Activated CD4-positive, alpha-beta T cell treated with anti-CD3 and anti-CD28 coated beads for 48 hours (primary cell): ENCODE measurements at places on chromosomes 6 and 20.
A peak's percentile ranks its signal among the peaks of the same experiment; 100 is the strongest.

- no peak for DNase-seq
Observed at GRCh38 chr20:51551186-51551585, 8.7 kb upstream of the NFATC2 start.

DNA sequence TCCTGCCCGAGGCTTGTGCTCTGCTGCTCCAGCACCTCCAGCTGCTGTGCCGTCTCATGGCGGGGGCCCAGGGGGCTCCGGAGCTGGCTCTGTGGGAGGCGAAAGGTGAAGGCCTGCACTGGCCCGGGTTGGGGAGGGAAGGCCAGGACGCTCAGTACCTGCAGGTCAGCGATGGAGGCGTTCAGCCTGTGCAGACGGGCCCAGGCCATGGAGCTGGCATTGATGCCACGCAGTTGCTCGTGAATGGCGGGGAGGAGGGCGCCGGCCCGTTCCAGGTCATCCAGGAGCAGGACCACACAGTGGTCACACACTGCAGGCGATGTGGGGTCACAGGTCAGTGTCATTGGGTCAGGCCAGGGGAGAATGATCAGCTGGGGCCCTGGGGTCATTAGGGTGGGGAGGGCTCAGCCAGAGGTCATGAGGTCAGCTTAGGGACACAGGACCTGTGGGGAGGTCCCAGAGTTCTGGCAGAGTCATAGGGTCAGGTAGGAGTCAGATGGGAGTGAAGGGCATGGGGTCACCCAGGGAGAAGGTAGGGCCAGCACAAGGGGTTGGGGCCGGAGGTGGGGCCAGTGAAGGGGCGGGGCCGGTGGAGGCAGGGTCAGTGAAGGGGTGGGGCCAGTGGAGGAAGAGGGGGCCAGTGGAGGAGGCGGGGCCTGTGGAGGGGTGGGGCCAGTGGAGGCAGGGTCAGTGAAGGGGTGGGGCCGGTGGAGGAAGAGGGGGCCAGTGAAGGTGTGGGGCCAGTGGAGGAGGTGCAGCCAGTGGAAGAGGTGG, 18.0 kb downstream of the ADRM1 start:
- DNase-seq, result peak; percentile 33

GRCh38 chr6:1393641-1394283, 4.4 kb downstream of the FOXF2 start:
- no peak for DNase-seq

DNA sequence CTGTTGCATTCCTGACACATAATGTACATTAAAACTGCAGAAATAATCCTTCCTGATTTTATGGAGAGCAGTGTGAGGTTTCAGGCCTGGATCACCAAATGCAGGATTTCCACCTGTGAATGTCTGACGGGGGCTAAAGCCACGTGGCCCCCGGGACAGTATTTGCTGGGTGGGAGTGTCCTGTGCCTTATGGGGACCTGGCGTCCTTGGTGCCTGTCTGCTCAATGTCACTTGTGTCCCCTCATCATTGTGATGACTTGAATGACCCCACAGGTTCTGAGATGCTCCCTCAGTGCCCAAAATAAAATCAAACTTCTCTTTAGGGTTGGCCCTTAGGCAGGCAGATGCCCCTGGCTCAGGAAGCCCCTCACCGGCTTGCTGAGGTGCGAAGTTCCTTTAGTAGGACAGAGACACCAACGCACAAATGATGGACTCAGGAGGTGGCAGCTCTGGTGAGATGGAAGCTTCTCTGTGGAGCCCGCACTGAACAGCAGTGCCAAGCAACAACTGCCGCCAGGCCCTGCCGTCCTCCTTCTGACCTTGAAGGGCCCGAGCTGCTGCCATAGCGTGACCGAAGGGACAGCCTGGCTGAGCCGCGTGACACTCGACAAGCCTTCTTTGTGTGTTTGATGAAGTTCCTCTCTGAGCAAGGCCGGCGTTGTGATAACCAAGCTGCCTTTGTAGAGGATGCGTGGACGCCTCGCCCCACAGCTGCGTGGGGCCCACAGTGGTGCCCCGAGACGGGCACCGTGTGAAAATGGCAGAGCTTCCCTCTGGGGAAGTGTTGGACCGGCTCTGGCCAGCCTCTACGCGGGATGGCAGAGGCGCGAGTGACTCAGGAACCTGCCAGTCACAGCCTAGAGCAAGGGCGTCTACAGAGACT, 30.9 kb downstream of the FRMD1 start:
- DNase-seq, result no peak

DNA sequence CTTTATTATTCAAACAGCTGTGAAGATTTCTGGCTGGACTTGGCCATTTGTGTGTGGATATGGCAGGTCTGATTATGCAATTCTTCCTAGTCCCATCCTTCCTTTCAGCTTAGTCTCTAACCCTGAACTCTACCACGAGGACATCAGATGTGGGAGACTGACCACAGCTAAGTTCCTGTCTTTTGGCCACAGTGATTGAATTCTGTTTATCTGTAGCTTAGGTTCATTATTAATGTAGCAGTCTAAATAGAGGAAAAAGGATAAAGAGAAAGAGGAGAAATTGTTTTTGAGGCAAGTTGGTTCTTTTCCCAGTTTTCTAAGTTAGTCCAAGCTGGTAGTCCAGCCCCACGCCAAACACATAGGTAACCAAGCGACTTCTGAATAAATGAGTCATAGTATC, 598.9 kb downstream of the RFPL4B start:
- no peak for DNase-seq

DNA sequence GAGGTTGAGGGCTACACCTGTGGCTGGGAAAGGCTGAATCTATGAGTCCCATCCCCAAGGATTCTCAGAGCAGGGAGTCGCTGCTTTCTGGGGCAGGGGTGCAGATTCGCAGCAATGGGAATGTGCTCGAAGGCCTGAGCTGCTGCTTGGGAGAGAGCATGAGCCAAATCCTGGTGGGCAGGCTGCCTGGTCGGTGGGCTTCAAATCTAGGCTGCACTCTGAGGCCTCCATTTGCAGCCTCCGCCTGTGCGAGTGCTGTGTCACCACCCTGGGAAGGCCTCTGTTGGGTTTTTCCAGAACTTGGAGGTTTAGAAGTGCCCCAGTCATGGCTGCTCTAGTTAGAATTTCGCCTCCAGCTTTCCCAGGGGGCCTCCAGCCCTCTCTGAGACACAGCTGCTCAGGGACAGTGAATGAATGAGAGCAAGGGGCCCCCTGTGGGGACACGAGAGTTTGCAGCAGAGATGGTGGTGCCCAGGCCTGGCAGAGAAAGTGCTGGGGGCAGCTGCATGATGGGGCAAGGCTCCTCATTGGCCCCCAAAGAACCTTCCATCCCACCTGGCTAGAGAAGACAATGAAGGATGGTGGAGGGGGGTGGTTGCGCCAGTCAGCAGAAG, 31.1 kb upstream of the RNF24 start:
- DNase-seq, result no peak

DNA sequence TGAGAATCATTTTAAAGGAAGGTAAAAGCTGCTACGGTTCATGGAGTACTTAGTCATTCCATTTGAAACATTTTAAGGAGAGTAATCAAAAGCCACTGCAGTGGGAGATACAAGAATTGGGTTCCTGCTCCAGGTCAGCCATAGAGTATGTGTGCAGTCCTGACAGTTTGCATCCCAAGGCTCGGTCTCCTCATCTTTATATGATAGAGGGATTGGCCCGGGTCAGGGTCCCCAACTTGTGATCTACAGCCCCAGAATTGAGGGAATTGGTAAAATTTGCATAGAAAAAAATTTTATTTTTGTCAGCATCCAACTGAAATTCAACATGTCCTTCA, 147.4 kb upstream of the PRND start:
- DNase-seq, result no peak

DNA sequence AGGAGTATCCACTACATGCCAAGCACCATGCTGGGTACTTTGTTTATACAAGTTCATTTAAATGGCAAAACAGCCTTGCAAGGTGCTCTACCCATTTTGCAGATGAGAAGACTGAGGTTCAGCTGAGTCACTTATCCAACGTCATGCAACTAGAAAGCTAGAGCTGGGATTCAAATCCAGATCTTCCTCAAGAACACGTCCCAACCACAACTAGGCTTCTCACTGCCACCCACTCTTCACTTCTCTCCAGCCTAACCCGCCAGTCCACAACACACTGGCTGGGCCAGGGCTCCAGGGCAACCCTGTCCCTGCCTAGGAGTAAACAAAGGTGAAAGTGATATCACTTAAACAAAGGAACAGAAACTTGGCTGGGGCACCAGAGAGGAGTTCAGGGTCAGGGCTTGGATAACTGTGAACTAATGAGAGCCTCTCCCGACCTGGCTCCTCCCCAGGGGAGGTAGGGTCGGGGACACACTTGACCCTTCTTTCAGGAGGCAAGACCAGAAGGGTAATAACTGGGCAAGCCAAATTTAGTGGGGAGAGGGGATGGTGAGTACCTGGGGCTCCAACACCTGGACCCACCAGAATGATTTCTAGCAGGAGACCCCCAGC, 7.9 kb downstream of the SDC4 start:
- no peak for DNase-seq

GRCh38 chr6:137166247-137167098, 7.0 kb downstream of the IL22RA2 start:
- no peak for DNase-seq

DNA sequence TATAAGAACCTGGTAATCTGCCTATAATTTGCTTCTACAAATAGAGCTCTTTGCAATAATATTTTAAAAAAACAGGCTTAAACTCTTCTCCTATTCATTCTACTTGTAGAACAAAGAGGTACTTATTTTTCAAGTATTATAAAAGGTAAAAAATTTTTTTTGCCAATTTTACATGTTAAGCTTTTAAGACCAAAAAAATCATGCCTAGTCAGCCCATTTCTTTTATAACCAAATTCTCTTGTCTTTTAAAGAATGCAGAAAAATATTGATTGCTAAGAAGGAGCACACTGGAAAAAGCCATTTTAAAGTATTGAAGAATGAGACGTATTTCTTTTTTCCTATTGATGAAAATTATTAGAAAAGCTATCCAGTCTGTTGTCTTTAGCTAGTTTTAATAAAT, 54.1 kb upstream of the BCLAF1 start:
- DNase-seq, result no peak

GRCh38 chr20:8912731-8913130, 156.2 kb upstream of the PLCB4 start:
- DNase-seq, result no peak

DNA sequence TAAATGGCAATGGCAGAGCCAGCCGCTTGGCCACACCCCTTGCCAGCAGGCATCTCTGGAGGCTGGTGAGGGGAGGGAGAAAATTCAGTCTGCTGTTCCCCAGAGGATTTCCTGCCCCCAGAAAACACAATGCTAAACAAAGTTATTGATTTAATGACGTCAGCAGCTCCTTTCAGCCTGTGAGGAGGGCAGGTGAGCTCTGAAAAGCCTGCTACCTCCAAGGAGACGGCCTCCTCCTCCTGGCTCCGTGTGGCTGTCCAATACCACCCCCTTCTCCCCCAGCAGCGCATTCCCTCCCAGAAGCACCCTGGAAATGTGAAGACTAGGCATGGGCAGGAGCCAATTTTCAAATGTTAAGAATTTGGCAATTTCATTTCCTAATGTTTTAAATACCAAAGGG, 393.1 kb downstream of the ZFAND3 start:
- DNase-seq, result no peak

- DNase-seq, result peak; percentile 82
Observed at GRCh38 chr6:26554697-26555504, 16.7 kb downstream of the HMGN4 start.

GRCh38 chr20:61673152-61673847, 392.4 kb downstream of the TAF4 start:
- no peak for DNase-seq

GRCh38 chr6:130872250-130873095, 45.3 kb downstream of the SMLR1 start:
- DNase-seq, result peak; percentile 82

DNA sequence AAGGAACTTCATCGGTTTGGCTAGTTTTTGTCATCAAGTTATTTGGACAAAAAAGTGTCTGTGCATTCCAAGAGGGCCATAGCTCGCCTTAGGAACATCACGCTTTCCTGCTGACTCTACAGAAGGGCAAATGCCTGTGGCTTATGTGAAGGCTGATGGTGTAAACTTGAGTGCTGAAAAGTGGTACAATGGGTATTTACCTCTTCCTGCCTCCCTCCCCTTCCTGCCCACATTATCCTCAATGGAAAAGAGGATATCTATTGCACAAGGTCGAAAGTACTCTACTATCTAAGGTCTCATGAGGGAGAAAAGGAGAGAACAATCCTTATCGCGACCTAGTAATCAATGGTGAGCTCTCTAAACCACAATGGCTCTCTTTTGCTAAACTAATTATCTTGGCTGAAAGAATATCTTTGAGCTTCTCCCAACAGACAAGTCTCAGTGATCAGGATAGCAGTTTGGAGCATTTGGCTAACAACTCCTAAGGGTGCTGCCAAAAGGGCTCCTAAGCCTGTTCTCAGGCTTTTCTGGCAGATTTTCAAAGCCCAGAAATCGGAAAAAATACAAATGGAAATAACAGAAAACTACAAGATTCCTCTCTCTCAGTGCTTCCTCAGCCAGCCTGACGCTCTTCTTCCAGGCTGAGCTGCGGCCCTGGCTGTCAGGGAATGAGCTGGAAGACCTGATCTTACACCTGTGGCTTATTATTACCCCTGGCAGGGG, 42.6 kb upstream of the ENPP1 start:
- no peak for DNase-seq

- no peak for DNase-seq
Observed at GRCh38 chr20:32589769-32590168, 4.6 kb upstream of the NOL4L start.

GRCh38 chr6:104540743-104541142, 319.0 kb downstream of the HACE1 start:
- no peak for DNase-seq

DNA sequence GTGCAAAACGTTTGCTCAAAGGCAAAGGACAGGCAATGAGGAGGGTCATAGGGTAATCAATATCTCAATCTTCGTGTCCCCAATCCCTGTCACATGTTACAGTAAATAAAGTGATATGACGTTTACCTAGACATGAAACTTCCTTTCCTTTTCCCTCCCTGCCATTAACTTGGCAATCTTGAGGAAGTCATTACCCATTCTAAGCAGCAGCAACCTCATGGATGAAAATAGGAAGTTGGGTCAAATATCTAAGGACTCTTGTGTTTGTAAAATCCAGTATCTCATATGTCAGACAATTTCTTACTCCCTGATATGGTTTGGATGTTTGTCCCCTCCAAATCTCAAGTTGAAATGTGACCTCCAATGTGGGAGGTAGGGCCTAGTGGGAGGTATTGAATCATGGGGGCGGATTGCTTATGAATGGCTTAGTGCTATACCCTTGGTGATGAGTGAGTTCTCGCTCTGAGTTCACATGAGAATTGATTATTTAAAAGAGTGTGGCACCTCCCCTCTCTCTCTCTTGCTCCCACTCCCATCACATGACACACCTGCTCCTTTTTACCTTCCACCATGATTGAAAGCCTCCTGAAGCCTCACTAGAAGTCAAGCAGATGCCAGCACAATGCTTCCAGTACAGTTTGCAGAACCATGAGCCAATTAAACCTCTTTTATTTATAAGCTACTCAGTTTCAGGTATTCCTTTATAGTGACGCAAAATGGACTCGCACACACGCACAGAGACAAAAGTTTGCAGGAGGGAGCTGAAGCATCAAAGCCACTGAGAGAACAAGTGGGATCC, 545.9 kb upstream of the JARID2 start:
- DNase-seq, result no peak
